ENCODE measurements at places on chromosomes 6 and 20.
A peak's percentile ranks its signal among the peaks of the same experiment; 100 is the strongest.

- H3K36me3 ChIP-seq, result no peaks in the 10 kb centered on the region
- no peaks in the 10 kb centered on the region for H3K4me1 ChIP-seq
- no peak for DNase-seq
- H3K4me3 ChIP-seq, result no peak overlapping the region
Observed at GRCh38 chr20:23118144-23118543, 32.0 kb upstream of the CD93 start.

DNA sequence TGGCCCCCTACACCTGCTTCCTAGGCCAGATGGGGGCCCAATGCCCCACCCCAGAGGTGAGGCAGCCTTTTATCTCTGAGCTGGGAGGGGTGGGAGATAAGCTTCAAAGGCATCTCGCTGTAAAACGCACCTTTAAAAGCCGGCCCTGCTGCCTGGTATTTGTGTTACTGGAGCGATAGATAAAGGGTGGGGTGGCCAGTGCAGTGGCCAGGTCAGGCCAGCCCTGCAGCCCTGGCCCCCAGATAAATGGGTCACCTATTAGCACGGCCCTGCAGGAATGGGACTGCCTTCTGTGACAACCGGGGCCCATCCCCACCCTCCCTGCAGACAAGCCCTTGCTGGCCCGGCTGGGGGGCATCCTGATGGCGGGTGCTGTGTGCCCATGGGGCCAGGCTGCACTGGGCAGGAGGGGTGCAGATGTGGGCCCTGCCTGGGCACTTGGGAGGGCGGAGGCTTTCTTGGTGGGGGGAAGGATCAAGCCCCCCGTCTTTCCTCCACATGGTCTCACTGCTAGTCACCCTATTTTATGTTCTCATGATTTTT, 3.0 kb upstream of the RBBP8NL start:
- peaks cover 82% of the 10 kb centered on the region for H3K4me1 ChIP-seq
- H3K27me3 ChIP-seq, result no peaks in the 10 kb centered on the region
- no peaks in the 10 kb centered on the region for H3K36me3 ChIP-seq
- peak; percentile 91 for DNase-seq
- no peak overlapping the region for H3K4me3 ChIP-seq

- no peaks in the 10 kb centered on the region for H3K4me1 ChIP-seq
- H3K27me3 ChIP-seq, result peaks cover under 1% of the 10 kb centered on the region
- H3K36me3 ChIP-seq, result no peaks in the 10 kb centered on the region
- H3K4me3 ChIP-seq, result no peak overlapping the region
- H3K27ac ChIP-seq, result no peak overlapping the region
- no peak for DNase-seq
Observed at GRCh38 chr20:4814696-4815252, 93.1 kb downstream of the PRND start.

DNA sequence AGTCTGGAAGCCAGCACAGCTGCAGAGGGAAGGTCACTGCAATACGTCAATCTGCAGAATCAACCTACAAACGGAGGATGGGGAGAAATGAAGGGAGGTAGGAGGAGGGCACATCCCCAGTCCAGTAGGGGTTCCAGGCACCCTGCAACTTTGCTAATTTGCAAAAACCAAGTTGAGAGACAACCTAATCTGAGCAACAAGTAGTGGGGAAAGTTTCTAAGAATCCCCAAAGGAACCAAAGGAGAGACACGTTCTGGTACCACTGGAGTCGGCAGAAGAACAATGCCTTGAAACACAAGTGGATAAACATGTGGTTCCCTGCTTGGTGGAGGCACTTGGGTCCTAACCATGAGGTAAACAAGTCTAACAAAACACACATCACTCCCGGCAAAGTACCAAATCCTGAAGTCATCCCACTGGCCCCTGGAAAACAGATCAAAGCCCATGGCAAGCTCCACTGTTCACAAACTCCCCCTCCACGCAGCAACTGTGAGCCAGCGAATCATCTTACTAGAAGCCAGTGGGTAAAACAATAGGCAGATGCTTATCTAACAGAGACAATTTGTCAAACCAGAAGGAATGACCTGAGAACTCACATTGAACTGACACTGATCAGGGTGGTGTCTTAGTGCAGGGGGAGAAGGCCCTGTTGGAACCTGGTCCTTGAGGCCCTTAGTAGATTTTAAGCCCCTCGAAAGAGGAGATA, 4.7 kb downstream of the MRPS18A start:
- no peaks in the 10 kb centered on the region for H3K27me3 ChIP-seq
- H3K27ac ChIP-seq, result no peak overlapping the region
- H3K36me3 ChIP-seq, result peaks cover 37% of the 10 kb centered on the region
- DNase-seq, result no peak
- peaks cover 38% of the 10 kb centered on the region for H3K4me1 ChIP-seq

DNA sequence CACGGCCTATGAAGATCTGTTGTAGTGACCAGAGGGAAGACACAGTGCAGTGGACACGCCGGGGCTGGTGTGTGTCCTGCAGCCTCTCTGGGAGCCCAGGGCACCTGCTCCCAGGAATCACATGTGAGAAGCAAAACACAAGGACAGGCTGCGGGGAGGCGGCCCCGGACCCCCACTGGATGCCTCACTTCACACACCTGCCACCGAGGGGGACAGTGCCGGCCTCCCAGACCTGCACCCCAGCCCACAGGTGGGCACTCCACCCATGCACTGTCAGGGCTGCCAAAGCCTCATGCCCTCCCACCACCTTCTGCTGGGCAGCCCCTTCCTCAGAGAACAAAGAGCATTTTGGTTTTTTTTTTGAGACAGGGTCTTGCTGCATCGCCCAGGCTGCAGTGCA, 27.4 kb downstream of the FRMD1 start:
- H3K4me1 ChIP-seq, result no peaks in the 10 kb centered on the region
- no peaks in the 10 kb centered on the region for H3K36me3 ChIP-seq
- no peak for DNase-seq
- no peak overlapping the region for H3K4me3 ChIP-seq
- no peak overlapping the region for H3K27ac ChIP-seq

DNA sequence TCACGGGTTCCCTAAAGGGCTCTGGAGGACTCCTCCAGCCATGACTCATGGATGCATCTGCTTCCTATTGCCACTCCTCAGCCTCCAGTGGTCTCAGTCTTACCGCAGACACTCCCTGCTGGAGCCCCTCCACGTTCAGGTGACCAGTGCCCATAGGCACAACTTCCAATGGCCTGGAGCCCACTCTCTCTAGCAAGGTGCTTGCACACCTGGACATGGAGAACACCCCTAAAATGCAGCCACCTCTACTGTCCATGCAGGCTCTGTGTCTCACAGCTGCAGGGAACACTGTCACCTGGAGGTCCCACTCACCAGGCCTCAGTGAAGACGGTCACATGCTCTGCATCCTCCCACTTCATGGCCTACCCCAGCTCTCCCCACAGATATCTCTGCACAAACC, 36.0 kb downstream of the HUS1B start:
- H3K27ac ChIP-seq, result no peak overlapping the region
- no peaks in the 10 kb centered on the region for H3K27me3 ChIP-seq
- no peak for DNase-seq
- H3K4me3 ChIP-seq, result no peak overlapping the region
- no peaks in the 10 kb centered on the region for H3K4me1 ChIP-seq
- H3K36me3 ChIP-seq, result peaks cover 27% of the 10 kb centered on the region

Measured in large intestine (tissue), 12 donors.